Fibroblast of lung (primary cell): ENCODE measurements at places on chromosomes 6 and 20. TPM values are rescaled to one million over a fixed set of nuclear protein-coding genes. Genes with fewer than 3 reads are reported as not detected.

Gene SLA2
- not detected in 2 replicates for total RNA-seq

Gene FAM217A
- total RNA-seq: not detected in 2 replicates

Gene REM1
- not detected in 2 replicates for total RNA-seq

Gene DSP
- total RNA-seq: under 0.01 TPM in 1 of 2 replicates, not detected in the other

Gene TGM3
- total RNA-seq: under 0.01 TPM in 1 of 2 replicates, not detected in the other

Gene KCNS1
- total RNA-seq: 0.26 and 0.50 TPM in 2 replicates

Gene HMGCLL1
- 0.51 and 0.83 TPM in 2 replicates for total RNA-seq

Gene PI16
- 0.26 TPM in 1 of 2 replicates, not detected in the other for total RNA-seq

Gene HLA-DPA1
- total RNA-seq: 1.0 and 1.5 TPM in 2 replicates

Gene ARID1B
- 29.3 and 41.9 TPM in 2 replicates for total RNA-seq

Gene GABRR2
- total RNA-seq: 0.17 and 0.26 TPM in 2 replicates
